ENCODE measurements at places on chromosomes 5 and 9.

DNA sequence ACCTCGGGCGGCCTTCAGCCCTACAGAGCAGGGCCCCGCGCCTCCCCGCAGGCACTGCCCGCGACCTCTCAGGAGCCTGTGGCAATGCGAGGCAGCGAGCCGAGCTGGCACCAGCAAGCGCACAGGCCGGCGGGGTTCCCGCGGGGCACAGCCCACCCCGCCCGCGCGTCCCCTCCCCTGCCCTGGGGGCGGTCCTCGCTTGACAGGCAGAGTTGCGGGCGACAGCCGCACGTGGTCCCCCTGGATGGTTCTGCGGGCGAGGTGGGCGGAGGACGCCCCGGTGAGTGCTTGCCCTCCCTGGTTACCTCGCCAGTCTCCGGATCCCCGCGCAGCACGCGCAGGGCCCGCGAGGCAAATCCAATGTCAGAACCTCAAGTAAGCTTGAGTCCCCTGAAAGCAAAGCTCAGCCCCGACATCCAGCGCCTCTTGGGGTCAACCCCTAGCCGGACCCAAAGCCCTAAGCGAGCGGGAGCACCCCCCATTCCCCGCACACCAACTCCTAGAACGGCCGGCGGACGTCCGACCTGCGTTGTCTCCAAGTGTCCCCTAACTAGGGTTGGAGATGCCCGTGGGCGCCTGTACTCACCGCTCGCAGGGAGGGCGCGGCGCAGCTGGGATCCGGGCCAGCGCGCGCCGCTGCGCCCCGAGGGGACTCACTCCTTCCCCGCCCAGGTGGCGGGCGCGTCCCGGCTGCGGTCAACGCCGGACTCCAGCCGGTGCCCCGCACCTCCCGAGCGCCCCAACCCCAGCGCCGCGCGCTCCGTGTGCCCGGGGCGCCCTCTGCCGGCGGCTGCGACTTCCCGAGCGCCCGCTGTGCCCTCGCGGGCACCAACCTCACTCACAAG, at the start of gene DRD1:
Gene DRD1, minus strand, starts transcription at position 123 of the 845 bp plus-strand sequence. CDS start 1,083 bp downstream, outside the sequence.
- no peak for DNase-seq

GRCh38 chr5:87899721-87900131, 368.9 kb downstream of the TMEM161B start:
- no peak for DNase-seq

- DNase-seq, result no peak
Observed at GRCh38 chr9:4618700-4619099, 43.4 kb upstream of the PLPP6 start.

DNA sequence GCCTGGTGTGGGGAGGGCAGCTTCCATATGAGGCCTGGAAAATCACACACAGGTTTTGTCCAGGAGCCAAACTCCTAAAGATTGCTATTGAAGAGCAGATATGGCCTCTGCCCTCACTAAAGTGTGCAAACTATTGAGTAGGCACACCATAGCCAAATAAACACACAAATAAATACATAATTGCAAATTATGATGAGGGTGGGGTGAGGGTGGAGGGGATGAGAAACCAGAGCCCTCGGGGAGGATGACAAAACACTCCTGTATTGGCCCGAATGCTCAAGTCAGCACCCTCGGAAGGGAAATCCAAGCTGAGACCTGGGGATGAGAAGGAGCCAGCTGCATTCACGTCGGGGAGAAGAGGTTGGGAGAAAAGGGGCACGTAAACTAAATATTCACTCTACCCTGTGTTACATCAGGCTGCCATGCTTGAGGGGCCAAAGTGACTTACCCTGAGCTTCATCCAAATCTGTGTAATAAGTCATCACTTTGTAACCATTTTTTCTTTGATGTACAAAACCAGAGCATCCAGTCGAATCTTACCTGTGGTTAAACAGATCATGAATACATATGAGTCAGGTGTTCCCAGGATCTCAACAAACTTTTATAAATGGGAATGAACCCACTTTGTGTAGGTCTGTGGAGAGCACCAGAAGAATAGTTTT, 73.9 kb upstream of the PCSK1 start:
- no peak for DNase-seq

DNA sequence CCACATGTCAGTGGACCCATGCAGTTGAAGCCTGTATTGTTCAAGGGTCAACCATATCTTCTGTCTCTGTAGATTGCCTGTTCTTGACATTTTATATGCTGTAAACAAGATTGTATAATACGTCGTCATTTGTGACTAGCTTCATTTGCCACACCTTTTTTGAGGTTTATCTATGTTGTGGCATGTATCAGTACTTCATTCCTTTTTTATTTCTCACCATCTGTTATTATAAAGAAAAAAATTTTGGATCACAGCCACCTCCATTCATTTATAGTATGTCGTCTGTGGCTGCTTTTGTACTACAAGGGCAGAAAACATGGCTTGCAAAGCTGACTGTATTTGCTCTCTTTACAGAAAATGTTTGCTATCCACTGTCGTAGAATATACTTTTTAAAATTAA, 72.4 kb downstream of the TEK start:
- DNase-seq, result peak; percentile 91

- DNase-seq, result no peak
Observed at GRCh38 chr9:89419978-89420394, 77.9 kb downstream of the SEMA4D start.

DNA sequence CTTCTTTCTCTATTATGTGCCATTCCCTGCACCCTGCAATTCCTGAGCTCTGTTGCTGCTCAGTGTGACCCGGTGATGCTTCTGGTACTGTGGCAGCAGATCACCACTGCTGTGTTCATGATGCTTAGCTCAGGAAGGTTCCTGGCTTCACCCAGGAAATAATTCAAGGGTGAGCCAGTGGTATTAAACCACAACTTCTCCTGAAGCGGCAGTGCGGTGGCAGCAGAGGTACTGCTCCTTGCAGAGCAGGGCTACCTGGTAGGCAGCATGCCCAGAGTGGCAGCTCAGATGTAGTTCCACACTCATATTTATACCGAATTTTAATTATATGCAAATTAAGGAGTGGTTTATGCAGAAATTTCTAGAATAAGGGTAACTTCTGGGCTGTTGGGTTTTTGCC, 213.8 kb upstream of the ZNF608 start:
- DNase-seq, result no peak

- DNase-seq, result no peak
Observed at GRCh38 chr5:155260798-155261197, 247.2 kb downstream of the KIF4B start.

GRCh38 chr5:911601-912000, 18.9 kb downstream of the TRIP13 start:
- peak; percentile 64 for DNase-seq

DNA sequence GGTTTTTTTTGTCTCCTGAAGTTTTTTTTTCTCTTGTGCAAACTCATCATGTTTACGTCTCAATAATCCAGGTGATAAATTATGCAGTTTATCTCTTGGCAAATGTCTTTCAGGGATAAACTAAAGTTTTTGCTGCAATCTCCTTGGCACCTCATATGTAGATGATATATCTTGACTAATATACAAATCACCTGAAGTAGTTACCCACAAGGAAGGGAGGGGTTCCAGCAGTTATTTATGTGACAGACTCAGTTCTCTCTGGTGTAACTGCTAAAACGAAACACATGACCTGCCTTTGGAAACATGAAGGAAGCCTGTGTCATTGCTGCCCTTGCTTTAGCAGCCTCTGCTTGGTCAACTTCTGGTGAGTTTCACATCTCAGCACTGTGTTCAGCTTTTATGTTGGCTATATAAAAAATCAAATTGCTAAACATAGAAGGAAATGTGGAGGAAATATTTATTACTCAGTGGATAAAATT, 39.3 kb upstream of the KIAA1958 start:
- peak; percentile 34 for DNase-seq

GRCh38 chr9:123680352-123680751, 249.6 kb downstream of the DENND1A start:
- no peak for DNase-seq

DNA sequence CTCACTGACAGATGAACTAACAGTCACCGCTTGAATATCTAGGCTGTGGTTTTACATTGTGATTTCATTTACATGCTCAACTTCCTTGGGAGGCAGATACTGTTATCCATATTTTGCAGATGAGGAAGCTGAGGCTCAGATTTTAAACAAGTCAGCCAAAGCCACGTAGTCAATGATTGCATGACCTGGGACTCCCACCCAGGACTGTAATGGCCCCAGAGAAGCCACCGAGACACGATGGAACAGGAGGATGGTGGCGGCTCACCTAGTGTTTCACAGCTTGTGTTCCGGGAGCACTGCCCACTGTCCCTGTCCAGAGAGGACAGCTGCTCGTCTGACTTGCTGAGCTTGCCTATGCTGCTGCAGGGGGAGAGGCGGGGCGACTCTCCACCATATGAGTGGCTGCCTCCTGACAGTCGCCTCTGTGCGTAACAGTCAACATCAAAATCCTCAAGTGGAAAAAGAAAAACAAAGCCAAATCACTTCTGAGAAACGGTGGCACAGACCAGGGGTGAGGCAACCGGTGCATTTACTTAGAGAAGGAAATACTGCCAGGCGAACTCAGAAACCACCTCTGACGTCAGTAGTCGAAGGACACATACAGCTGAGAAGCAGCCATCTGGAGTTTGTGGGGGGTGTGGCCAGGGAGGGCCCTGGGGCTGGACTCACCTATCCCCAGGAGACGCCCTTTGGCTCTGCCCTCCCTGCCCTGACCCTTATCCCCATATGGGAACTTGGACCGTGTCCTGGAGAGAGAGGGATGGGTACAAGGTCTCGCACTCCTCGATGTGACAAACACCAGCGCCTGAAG, 82.5 kb downstream of the PRRT1B start:
- peak; percentile 53 for DNase-seq

DNA sequence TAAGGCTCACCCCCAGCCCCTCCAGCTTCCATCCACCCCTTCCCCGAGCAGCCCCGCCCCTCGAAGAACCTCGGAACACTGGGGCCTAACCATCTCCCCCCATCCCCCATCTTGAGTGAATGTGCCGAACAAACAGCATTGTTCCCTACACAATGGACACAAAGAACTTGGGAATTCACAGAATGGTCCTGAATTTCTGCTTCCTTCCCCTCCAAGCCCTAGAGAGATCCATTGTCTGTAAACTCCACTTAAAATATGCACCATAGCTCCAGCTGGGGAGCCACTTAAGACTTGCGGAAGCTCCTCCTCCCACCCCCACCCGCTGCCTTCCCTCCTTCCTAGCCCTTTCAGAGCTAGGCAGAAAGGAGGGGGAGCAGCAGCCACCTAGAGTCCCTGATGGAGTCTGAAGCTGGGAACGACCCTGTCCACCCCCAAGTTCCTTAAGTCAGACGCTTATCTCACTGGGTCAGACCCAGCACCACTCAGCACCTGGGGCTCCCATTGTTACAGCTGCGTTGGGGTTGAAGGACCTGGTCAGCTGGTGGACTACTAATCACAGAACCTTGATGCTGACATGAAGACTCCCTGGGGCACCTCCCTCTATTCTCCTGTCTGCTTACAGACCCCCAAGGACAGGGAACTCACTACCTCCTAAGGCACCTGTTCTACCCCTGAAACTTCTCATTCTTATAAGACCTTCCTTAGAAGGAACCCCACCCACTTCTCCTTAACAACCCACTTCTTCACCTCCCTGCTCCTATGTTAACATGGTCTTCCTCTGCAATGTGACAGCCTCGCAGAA, 61.4 kb downstream of the PCDH1 start:
- no peak for DNase-seq

- DNase-seq, result no peak
Observed at GRCh38 chr5:132370971-132371602, 1.6 kb downstream of the SLC22A5 start.

GRCh38 chr5:116359592-116359991, 215.0 kb downstream of the SEMA6A start:
- no peak for DNase-seq

DNA sequence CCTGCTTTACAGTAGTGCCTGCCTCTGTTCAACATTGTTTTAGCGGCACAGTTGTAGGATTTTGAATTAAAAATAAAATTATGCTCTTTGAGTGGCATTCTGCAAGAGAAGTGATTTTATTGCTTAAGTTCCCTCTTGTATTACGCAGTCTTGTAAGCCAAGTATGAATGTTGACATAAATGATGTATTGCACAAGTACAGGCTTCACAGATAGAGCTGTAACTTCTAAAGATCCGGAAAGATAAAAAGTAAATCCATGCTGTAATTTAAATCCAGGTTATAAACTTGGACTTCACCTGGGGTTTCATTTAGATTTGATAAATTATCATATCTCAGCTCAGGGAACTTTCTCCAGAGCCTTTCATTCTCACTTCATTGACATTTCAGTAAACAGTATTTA, 1114.7 kb downstream of the PTPRD start:
- DNase-seq, result no peak

DNA sequence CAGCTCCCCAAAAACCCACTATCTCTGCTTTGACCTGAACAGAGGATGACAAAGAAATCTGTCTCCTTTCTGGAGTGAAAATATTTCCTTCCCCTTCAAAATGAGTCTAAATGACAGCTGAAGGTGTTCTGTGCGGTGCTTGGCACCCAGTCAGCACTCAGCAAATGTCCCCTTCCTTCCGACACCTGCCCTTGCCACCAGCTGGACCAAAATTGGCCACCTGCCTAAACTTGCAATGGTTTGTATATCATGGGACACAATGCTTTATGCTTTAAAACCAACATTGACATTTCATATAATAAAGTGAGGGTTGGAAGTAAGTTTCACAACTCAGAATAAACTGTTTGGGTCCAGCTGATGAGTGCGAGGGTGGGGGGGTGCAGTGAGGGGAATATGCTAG, 7.5 kb upstream of the TTC1 start:
- no peak for DNase-seq

Measured in HCEC 1CT (cell line).